ENCODE measurements at places on chromosomes 3 and 15.

DNA sequence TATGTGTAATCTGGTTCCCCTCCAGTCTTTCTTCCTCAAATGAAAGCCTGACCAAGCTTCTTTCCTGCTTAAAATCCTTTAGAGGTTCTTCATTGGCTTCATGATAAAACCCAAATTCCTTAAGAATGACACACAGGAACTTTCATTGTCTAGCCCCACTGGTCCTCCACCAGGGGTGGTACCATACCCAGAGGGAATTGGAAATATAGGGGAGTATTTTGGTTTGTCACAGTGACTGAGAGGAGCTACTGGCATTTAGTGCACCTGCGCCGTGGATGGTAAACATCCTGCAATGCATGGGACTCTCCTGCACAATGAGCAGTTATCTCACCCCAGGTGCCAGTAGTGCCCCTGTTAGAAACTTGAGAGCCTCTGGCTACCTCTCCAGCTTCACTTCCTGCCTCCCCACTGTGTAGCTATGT, 10.8 kb downstream of the ZWILCH start:
- no peak for DNase-seq

- DNase-seq = no peak
Observed at GRCh38 chr15:96474231-96474664, 143.7 kb downstream of the NR2F2 start.

GRCh38 chr3:41424543-41425300, 225.4 kb downstream of the CTNNB1 start:
- no peak for DNase-seq

DNA sequence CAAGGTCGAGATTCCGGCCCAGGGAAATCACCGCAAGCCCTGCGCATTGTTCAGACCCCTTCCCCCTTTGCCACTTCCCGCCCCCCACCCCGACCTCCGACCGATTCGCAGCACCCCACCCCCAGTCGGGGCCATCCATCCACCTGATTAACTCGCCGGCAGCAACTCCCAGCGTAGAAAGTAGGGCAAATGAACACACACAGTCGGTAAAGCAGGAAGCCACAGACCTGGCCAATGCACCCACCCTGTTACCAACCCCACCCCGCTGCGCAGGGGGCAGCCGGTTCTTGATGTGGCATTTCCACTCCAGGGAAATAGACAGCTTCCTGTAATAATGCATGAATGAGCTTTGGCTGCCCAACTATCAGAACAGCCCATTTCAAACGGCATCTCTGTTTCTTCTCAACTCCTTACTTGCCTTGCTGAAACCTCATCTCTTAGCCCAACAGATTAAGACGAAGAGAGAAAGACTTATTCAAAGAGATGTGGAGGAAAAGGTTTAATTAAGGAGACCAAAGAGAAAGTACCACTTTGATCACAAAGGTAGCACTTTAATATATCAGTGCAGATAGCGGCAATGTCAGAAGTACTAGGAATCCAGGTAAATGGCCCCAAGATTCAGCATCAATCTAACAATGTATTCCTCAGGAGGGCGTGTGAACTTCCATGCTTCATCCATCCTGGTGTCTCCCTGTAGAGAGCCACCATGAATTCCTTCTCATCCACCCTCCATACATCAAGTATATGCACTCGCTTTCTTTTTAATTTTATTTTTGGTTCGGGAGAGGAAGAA, 1.9 kb downstream of the TNIK start:
- DNase-seq = no peak

DNA sequence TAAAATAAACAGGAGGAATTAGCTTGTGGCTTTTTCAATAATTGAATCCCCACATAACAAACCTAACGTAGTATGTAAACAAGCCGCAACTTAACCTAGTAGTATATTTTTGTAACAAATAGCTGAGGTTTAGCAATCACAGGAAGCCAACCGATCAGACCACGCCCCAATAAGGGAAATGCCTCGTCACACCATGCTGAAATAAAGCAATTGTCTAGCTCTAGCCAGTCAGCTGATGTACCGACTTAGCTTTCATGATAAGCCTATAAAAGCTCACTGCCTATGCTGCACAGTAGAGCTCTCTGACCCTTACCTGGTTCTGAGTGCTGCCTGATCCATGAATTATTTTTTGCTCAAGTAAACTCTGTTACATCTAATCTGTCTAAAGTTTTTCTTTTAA, 208.9 kb downstream of the ROBO1 start:
- DNase-seq = no peak

- no peak for DNase-seq
Observed at GRCh38 chr3:171282041-171282440, 178.2 kb downstream of the TNIK start.

DNA sequence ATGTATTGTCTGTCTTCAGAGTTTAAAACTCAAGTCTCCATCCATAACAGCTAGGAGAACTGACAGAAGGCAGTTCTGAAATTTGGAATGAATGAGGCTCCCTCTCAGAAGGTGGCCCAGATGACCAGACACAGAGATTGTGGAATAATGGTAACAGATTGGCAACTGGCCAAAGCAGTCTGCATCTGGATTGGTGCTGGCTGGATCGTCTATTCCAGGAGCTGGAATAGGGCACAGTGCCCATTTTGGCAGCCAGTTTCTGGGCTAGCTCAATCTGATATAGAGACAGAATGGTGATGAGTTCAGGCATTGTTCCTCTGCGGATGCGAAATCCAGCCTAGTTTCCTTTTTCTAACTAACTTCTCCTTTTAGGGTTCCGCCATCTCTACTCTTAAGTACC, 851.7 kb downstream of the PDCD6IP start:
- DNase-seq = no peak

DNA sequence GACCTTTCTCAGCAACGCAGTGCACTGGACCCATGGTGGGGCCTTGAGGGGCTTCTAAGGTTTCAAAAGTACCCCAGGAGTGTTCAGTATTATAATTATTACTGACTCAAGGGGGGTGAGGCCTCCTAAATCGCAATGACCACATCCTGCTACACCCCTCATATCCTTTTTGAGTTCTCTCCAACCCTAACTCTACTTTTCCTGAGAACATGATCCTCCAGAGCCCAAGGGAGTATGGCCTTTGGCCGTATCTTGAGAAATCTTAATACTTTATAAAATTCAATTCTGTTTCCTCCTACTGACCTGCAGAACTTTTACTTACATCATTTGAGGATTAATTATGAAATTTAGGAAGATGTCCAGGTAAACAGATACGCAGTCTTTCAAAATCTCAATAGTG, 30.4 kb upstream of the RARRES1 start:
- no peak for DNase-seq

- no peak for DNase-seq
Observed at GRCh38 chr3:171058058-171058457, 31.5 kb upstream of the SLC2A2 start.

- DNase-seq = no peak
Observed at GRCh38 chr3:33438284-33438668, 1.9 kb downstream of the UBP1 start.

- no peak for DNase-seq
Observed at GRCh38 chr3:49942651-49943050, 2.7 kb downstream of the RBM6 start.

DNA sequence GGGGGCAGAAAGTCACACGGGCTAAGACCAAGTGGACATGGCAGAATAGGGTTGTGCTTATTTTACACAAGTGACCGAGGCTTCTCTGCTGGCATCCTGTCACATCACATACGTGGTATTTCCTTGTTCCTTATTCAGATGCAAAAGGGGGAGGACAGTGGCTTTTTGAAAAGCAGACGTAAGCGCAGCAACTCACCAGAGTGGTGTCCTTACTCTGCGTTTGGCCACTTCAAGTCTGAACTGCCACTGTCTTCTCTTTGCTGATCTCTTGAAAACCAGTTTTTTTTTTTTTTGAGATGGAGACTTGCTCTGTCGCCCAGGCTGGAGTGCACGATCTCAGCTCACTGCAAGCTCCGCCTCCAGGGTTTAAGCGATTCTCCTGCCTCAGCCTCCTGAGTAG, 113.2 kb downstream of the SOX2 start:
- DNase-seq = no peak

- no peak for DNase-seq
Observed at GRCh38 chr15:82751308-82751707, 41.6 kb upstream of the AP3B2 start.

GRCh38 chr15:71892335-71892734, 82.0 kb downstream of the NR2E3 start:
- no peak for DNase-seq

GRCh38 chr15:26739791-26740190, 33.1 kb downstream of the GABRB3 start:
- DNase-seq = no peak

- no peak for DNase-seq
Observed at GRCh38 chr3:25000971-25001591, 427.0 kb upstream of the RARB start.

DNA sequence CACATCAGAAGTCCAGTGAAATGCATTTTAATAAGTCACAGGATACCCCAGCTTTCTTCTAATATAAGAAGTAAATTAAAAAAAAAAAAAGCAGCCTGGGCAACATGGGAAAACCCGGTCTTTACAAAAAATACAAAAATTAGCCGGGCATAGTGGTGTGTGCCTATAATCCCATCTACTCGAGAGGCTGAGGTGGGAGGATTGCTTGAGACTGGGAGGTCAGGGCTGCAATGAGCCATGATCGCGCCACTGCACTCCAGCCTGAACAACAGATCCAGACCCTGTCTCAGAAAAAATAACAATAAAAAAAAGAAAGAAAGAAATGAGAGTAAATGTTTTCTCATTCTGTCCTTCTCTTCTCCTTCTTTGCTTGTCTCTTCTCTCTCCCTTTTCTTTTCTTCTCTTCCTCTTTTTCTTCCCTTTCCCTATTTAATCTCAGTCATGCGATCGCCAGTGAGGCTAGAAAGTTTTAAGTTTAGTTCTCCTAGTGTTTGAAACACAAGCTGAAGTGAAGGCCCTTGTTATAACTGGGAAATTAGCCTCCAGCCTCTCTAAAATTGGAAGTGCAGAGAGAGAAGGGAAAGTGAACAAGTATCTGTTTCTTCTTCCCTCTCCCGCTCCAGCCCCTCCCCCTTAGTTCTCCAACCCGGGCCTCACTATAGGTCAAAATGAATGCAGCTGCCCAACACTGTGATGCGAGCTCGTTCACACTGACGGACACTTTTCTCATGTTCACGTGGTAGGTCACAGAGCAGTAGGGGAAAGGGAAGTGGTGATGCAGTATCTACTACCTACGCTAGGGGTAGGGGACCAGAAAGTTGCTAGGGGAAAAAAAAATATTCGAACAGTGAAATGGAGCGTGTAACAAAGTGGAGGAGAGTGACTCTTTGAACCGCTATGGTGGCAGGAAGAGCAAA, 23.5 kb upstream of the TSC22D2 start:
- DNase-seq = peak; percentile 48

- DNase-seq = no peak
Observed at GRCh38 chr15:57506422-57506821, 85.3 kb upstream of the MYZAP start.

DNA sequence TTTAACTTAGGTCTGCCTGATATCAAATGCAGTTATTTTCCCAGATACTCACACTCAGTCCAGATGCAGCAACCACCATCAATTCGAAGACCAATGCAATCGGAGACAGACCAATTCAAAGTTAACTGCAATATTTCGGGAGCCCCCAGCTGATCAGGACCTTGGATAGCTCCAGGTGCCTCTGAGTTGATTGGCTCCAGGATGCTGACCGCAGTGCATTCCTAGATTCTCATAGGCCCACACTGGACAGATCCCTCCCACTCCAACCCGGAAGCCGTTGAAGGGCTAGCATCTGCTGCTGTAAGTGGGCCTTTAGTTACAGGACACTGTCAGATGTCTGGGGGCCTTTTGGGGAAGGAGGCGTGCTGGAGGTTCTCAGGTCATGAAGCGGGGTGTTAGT, 89.5 kb upstream of the ATP2B2 start:
- DNase-seq = peak; percentile 32

Measured in GM19239 (cell line).